ENCODE measurements at places on chromosomes 11 and 22.

DNA sequence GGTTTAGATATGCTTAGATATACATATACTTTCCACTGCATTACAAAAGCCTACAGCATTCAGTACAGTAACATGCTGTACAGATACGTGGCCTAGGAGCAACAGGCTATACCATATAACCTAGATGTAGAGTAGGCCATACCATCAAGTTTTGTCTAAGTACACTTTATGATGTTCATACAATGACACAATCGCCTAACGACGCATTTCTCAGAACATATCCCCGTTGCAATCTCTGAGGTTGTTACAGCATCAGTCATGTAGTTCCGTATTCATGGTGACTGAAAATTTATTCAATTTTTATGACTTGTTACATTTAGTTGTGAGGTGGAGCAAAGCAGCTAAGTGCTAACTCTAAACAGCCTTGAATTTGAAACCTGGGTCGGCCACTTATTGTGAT is 6.7 kb downstream of the ZBTB44 start:
- DNase-seq: no peak

GRCh38 chr11:128045094-128045725 is 542.1 kb downstream of the ETS1 start:
- no peak for DNase-seq

- no peak for DNase-seq
These were observed 36.7 kb downstream of the DRG1 start for GRCh38 chr22:31436132-31436531.

DNA sequence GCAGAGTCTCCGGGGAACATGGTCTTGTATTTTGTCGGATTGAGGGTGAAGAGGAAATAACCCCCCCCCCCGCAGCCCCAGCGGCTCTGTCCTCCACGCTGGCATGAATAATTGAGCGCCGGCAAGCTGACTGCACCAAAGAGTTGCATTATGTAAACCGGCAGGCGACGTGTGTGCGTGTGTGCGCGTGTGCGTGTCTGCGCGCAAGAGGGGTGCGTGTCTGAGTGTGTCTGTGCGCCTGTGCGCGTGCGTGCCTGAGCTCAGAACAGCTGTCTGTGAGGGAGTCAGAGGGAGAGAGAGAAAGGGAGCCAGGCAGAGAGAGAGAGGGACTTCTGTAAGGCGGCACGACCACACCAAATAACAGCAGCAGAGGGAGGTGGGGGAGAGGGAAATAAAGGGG is 94.4 kb downstream of the SCN3B start:
- peak; percentile 76 for DNase-seq

DNA sequence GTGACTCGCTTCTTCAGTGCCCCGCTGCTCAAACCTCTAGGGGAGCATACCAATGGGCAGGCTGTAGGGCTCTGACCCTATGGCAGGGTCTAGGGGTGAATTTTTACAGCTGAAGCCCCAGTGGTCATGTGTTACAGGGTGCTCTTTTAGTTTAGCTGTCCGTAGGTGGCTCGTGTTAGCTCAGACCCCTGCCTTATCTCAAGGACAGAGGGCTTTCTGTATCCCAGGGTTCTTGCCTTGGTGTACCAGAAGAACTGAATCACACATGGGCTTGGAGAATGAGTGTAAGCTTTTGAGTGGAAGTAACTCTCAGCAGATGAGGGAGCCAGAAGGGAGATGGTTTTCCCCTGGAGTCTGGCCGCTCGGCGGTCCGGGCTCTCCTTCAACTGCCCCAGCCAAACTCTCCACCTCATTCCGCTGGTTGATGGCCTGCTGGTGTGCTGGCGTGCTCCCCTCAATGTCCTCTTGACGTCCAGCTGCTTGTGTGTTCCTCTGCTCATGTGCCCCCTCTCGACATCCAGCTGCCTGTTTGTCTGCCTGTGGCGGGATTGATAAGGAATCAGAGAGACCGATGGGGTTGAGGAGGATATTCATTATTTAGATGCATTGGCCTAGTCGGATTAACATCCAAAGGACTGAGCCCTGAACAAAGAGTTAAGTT is 37.5 kb downstream of the BIRC2 start:
- no peak for DNase-seq

GRCh38 chr11:19345848-19346681 is 105.3 kb upstream of the E2F8 start:
- DNase-seq: peak; percentile 65

GRCh38 chr22:39806109-39806508 is 87.5 kb downstream of the ENTHD1 start:
- DNase-seq: no peak

- no peak for DNase-seq
These were observed 18.6 kb downstream of the EMID1 start for GRCh38 chr22:29224121-29224858.

GRCh38 chr11:47438721-47439120 is 10.2 kb downstream of the RAPSN start:
- DNase-seq: no peak

DNA sequence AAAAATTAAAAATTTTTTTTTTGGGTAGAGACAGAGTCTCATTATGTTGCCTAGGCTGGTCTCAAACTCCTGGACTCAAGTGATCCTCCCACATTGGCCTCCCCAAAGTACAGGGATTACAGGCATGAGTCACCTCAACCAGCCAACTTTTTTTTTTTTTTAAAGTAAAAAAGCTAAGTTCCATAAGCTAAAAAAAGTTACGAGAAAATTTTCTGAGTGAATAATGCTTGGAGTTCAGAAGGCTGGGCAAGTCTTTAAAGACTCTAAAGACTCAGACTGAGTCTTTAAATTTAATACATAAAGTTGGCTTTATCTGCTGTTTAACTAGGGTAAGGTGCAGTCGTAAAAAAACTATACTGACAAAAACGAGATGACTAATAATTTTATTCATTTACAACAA is 5.6 kb downstream of the DDX6 start:
- no peak for DNase-seq

- no peak for DNase-seq
These were observed 5.1 kb downstream of the EFEMP2 start for GRCh38 chr11:65867284-65868071.

DNA sequence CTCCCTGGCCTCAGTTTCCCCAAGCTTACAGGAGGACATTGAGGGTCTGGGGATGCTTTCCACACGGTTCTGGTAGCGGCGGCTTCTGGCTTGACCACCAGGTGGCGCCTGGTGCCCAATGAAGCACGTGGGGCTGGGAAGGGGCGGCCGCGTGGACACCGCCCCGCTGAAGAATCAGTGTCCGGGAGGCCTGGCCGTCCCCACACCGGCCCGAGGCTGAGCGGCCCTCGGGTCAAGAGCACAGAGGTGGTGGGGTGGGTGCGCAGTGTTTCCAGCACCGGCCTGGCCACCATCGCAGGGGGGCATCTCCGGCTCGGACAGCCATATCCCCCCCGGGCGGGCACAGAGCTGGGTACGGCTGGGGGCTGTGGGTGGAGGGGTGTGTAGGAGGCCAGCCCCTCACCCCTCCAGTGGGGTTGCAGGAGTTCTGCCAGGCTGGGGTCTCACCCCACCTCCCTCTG is 27.8 kb upstream of the PPARA start:
- DNase-seq: peak; percentile 54

GRCh38 chr11:60701469-60701818 is 2.0 kb downstream of the MS4A8 start:
- DNase-seq: no peak

DNA sequence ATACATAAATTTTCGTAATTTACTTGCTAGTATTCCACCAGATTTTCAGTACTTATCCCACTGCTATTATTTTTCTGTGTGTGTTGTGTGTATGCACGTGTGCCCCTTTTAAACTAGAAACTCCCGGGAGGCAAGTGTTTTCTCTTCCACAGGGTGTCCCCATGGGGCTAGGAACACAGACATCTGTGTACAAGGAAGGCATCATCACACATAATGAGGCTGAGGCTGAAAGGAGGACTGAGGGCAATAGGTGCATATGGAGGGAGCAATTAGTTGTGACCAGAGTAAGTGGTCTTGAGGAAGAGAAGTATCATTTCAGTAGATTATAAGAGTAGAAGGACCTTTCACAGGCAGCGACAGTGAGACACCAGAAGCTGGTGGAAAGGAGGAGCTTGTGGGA is 2.1 kb upstream of the DPAGT1 start:
- DNase-seq: no peak

DNA sequence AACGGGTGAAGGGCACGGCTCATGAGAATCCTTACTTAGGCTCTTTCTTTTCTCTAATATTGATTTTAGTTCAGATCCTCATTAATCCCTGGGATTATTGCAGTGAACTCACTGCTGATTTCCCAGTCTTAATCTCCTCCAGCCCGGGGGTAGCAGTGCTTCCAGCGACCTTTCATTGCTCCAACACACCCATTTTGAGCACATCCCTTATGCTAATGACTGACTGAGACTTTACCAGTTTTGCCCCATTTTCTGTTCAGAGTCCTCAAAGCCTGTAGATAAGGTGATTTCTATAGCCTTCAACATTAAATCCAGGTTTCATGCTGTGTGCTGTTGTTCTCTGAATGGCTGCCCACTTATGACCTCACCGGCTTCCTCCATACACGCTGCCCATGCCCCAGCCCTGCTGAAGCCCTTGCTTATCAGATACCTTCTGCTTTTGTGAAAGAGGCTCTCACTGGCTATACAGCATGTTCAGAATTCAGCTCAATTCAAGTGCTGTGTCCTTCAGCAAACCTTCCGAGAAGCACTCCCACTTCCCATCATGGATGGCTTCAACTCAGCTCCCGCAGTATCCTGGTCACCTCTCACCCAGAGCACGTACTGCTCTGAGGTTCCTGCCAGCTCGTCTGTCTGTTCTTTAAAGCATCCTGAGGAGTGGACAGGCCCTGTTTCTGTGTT is 49.0 kb downstream of the PPFIA1 start:
- DNase-seq: no peak

DNA sequence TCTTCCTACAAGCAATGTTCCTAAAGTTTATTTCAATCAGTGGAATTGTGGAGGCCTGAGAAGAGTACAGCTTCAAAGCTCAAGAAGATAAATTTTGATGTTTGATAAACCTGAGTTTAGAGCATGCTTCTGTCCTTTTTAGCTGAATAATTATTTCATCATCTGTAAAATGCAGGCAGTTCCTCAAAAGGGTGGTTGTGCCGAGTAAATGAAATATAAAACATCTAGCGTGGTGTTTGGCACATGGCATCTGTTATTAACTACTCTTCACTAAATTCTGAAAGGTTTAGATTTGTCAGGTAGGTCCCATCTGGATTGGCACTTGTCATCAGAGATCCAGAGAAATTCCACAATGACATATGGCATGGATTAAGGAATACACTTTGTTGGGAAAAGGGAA is 155.1 kb downstream of the DDX10 start:
- no peak for DNase-seq

DNA sequence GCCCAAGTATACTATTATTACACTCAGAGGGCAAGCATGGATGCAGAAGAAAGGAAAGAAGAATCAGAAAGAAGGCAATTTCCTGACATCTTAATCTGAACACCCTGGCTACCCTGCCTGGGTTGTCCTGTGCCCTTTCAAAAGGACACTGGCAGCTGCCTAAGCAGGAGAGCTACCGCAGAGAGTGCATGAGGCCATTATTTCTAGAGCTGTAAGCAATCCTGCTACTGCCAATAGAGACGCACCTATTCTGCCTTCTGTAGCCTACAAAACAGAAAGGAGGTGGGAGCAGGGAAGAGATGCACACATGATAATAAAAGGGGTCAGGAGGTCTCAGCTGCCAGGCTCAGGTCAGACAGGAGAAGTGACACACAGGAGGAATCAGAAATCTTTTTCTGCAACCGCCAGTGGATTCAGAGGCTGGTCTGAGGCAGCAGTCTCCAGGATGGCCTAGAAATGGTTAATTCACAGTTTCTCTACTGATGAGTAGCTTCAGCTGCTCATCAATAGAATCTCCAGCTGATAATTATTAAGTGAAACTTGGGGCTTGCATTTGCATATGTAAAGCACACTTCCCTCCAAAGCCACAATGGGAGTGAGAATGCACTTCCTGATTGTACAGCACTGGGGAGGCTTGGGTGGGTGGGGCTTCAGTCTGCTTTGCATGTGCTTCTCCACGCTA is 253.9 kb downstream of the LARGE1 start:
- DNase-seq: no peak

GRCh38 chr11:69295995-69296889 is 2.3 kb downstream of the MYEOV start:
- no peak for DNase-seq

- DNase-seq: no peak
These were observed 1.3 kb downstream of the PACSIN2 start for GRCh38 chr22:43013355-43014315.

DNA sequence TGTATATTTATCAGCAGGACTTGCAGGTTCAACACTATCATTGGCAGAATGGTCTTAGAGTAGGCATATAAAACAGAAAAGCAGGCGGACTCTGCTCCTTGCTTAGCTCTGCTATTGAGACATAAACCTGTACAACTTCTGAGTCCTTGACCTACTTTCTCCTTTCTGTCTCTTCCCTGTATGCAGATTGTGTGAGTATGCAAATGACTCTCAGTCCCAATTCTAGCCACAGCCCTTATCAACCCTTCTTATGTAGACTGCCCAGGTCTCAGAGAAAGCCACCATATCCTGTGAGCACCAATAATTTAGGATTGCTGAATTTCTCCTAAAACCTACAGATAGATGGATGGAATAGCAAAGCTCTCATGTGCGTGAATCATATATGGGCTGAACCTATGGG is 367.6 kb upstream of the DDI1 start:
- no peak for DNase-seq

DNA sequence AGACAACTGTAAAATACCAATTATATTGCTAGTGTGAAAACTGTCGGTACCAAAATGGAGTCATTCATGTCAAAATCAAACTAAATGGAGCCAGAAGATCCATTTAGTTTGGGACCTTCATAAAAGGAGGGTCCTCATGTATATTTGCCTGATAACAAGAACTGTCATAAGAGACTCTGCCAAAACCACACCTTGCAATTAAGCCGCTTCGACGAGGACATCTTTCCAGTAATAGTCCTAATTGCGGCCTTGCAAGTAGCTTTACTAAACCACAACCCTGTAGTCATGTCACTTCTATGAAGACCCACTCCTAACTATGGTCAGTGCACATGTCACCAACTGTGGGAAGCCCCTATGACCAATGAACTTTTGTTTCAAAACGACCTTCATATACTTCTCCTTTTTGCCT is 9.4 kb downstream of the UBQLN3 start:
- no peak for DNase-seq

GRCh38 chr11:19606856-19607655 is 105.6 kb upstream of the NAV2 start:
- no peak for DNase-seq

DNA sequence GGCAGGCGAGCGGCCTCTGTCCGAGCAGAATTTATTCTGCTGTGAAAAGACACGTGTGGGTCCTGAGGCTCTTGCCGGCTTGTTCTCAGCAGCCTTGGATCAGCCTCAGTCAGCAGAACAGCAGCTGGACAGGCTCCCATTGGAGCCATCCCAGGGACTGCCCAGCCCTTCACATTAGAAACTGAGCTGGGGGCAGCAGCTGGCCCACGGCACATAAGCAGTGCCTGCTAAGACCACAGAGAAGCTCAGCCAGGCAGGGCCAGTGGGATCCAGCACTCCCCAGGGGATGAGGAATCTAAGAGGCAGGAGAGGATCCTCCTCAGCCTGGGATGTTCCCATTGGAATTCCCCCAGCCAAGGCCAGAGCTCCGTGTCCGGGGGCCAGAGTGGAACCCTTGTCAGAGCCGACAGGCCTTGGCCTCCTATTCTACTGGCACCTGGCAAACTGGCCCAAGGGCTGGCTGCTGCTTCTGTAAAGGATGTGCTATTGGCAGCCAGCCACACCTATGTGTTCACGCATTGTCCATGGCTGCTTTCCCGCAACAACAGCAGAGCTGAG is 18.2 kb downstream of the RTN4R start:
- DNase-seq: peak; percentile 42

- DNase-seq: no peak
These were observed 4.0 kb downstream of the POU2AF3 start for GRCh38 chr11:111302298-111302697.

- DNase-seq: peak; percentile 38
These were observed 3.5 kb downstream of the CBX7 start for GRCh38 chr22:39148727-39149535.
